ENCODE measurements at places on chromosomes 1 and 21. TPM values are rescaled to one million over a fixed set of nuclear protein-coding genes. Genes with fewer than 3 reads are reported as not detected.

Gene MATN1
- 3.4 TPM for polyA plus RNA-seq

GRCh38 chr1:182607566-182607965 is 3.4 kb upstream of the RGS16 start:
- H3K4me1 ChIP-seq, result peaks cover 10% of the 10 kb centered on the region
- H3K36me3 ChIP-seq, result no peaks in the 10 kb centered on the region
- H3K27me3 ChIP-seq, result peaks cover 3% of the 10 kb centered on the region
- no peak overlapping the region for H3K27ac ChIP-seq

DNA sequence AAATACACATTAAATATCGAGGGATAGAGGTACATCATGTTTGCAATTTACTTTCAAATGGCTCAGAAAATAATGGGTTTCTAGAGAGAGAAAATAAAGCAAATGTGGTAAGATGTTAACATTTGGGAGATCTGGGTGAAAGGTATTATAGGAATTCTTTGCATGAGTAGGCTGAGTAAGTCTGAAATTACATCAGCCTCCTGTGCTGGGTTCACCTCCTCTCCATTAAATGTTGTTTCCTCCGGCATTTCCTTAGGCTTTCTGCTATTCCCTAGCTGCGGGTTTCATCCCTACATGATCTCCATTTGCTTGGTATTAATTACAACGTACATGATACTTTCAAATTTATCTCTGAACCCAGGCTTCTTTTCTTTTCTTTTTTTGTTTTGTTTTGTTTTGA is 31.6 kb downstream of the ZMYND12 start:
- peaks cover 4% of the 10 kb centered on the region for H3K4me1 ChIP-seq
- no peaks in the 10 kb centered on the region for H3K36me3 ChIP-seq
- no peak for DNase-seq
- H3K27ac ChIP-seq, result no peak overlapping the region
- H3K4me3 ChIP-seq, result no peak overlapping the region

Gene NEGR1
- 1.0 TPM for polyA plus RNA-seq

Gene GPX7
- 56.4 TPM for polyA plus RNA-seq

DNA sequence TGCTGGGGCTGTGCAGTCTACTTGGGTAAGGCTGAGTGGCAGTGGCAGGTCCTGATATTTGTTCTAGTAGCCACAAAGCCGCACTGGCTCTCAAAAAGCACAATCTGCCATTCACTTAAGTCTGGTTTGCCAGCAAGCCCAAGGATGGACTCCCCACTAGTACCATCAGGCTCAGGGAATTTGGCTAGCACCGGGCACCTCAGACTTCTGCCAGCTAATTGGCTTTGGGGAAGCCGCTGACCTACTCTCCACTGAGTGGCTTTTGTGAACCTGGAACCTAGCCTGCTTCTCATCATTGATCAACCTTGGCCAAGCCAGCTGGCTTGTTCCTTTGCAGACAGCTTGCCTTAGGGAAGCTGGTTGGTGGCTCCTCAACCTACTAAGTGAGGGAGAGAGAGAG is 83.1 kb downstream of the ESRRG start:
- H3K4me3 ChIP-seq, result no peak overlapping the region
- no peak overlapping the region for H3K27ac ChIP-seq
- H3K27me3 ChIP-seq, result no peaks in the 10 kb centered on the region
- H3K36me3 ChIP-seq, result no peaks in the 10 kb centered on the region
- DNase-seq, result no peak

GRCh38 chr1:162672622-162673260 is 40.5 kb downstream of the DDR2 start:
- no peak for DNase-seq
- no peak overlapping the region for H3K27ac ChIP-seq
- H3K4me3 ChIP-seq, result no peak overlapping the region
- H3K4me1 ChIP-seq, result peaks cover 3% of the 10 kb centered on the region
- no peaks in the 10 kb centered on the region for H3K36me3 ChIP-seq

Gene LCE2A
- polyA plus RNA-seq, result not detected

GRCh38 chr21:38504066-38504465 is 5.8 kb upstream of the ERG start:
- H3K27ac ChIP-seq, result peak overlapping the region; percentile 76
- H3K4me1 ChIP-seq, result peaks cover 4% of the 10 kb centered on the region
- H3K27me3 ChIP-seq, result no peaks in the 10 kb centered on the region
- H3K4me3 ChIP-seq, result no peak overlapping the region

DNA sequence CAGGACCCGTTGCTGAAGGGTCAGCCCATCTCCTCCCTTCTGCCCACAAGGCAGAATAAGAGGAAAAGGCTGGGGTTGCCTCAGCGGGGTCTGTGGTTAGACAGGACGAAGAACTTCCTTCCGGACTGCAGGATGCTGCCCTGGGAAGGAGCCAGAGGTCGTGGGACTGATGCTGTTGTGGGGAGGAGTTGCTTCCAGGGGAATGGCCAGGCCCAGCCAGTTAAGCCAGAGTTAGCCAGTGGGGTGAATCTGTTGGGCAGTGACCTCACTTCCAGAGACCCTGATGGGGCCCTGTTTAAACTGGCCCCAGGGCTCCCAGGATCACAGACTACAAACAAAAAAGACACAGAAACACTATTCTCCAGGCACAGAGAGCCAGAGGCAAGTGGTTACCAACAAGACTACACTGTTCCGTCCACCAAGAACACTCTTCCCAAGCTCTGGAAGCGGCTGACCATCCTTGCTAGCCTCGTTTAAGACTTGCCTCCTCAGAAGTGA is 13.0 kb downstream of the FAM229A start:
- no peak overlapping the region for H3K4me3 ChIP-seq
- H3K4me1 ChIP-seq, result peaks cover 30% of the 10 kb centered on the region
- H3K27ac ChIP-seq, result no peak overlapping the region
- no peaks in the 10 kb centered on the region for H3K36me3 ChIP-seq
- H3K27me3 ChIP-seq, result no peaks in the 10 kb centered on the region

Gene GJB4
- 1.3 TPM for polyA plus RNA-seq

Gene CFAP45
- not detected for polyA plus RNA-seq

DNA sequence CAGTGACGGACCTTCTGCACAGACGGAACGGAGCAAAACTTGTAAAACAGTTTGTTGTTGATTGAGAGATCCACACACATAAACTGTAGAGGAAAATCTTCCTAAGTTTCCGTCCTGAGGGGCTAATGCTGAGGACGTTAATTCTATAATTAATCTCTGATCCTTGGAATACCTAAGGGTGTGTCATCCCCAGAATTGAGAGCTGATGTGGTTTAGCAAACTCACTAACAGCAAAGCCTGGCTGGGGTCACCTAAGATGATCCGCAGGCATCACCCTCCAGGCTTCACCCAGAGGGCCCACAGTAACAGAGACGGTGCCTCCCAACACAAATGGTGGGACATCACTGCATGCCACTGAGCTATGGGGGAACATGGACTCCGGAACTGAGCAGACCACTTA is 97.5 kb downstream of the SMYD2 start:
- DNase-seq, result no peak
- no peak overlapping the region for H3K4me3 ChIP-seq
- no peak overlapping the region for H3K27ac ChIP-seq
- peaks cover 10% of the 10 kb centered on the region for H3K4me1 ChIP-seq
- peaks cover 5% of the 10 kb centered on the region for H3K36me3 ChIP-seq
- H3K27me3 ChIP-seq, result no peaks in the 10 kb centered on the region

- no peaks in the 10 kb centered on the region for H3K36me3 ChIP-seq
- no peaks in the 10 kb centered on the region for H3K4me1 ChIP-seq
- H3K4me3 ChIP-seq, result no peak overlapping the region
- H3K27ac ChIP-seq, result no peak overlapping the region
- peak; percentile 4 for DNase-seq
- H3K27me3 ChIP-seq, result no peaks in the 10 kb centered on the region
These were observed 962.2 kb downstream of the ADGRL2 start for GRCh38 chr1:82762829-82763532.

GRCh38 chr1:65952696-65953095 is 160.0 kb downstream of the PDE4B start:
- no peaks in the 10 kb centered on the region for H3K27me3 ChIP-seq
- no peak overlapping the region for H3K27ac ChIP-seq
- no peaks in the 10 kb centered on the region for H3K36me3 ChIP-seq
- no peak for DNase-seq
- no peaks in the 10 kb centered on the region for H3K4me1 ChIP-seq

DNA sequence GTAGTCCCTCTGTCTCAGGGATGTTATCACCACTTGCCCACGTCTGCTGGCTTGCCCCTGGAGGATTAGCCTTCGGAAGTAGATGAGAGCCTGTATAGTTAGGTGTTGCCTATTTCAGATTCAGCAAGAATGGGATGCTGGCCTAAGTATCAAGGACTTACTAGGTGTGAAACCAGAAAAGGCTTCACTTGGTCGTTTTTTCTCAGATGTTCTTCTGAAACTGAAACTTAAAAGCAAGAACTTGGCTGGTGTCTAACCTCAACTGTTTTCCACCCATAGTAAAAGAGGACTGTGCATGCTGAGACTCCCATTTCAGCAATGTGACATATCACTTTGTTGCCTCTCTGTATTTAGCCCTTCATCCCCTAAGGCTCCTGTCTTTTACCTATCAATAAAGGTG is 67.0 kb upstream of the LRRC53 start:
- no peak overlapping the region for H3K27ac ChIP-seq
- no peaks in the 10 kb centered on the region for H3K27me3 ChIP-seq
- no peak for DNase-seq
- H3K4me1 ChIP-seq, result no peaks in the 10 kb centered on the region
- no peaks in the 10 kb centered on the region for H3K36me3 ChIP-seq
- no peak overlapping the region for H3K4me3 ChIP-seq

DNA sequence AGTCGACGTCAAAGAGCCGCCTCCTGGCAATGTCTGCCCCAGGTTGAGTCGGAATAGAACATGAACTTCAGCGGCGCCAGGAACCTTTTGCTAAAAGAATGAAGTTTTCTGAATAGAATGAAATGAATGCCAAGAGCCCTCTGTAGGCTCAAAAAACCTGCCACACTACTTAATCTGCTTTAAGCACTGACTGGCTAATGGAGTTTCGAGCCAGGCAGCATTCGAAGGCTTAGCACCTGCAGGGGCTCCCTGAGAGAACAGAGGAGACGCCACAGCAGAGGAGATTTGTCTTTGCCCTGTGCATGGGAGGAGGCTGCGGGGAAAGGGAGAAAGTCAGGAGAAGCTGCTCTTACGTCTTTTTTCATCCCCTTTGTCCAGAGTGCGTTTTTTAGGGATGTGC is 641.7 kb downstream of the AJAP1 start:
- H3K27ac ChIP-seq, result no peak overlapping the region
- no peaks in the 10 kb centered on the region for H3K4me1 ChIP-seq
- no peaks in the 10 kb centered on the region for H3K36me3 ChIP-seq
- DNase-seq, result no peak
- no peaks in the 10 kb centered on the region for H3K27me3 ChIP-seq

Gene CRYBG2
- 20.1 TPM for polyA plus RNA-seq

Gene ENAH
- polyA plus RNA-seq, result 46.3 TPM

Gene WNT9A
- 1.5 TPM for polyA plus RNA-seq

Gene ATF6
- polyA plus RNA-seq, result 15.3 TPM

Gene ST7L
- polyA plus RNA-seq, result 9.2 TPM

GRCh38 chr1:8862528-8862927 is 16.0 kb downstream of the ENO1 start:
- H3K27ac ChIP-seq, result no peak overlapping the region
- no peaks in the 10 kb centered on the region for H3K27me3 ChIP-seq
- H3K36me3 ChIP-seq, result no peaks in the 10 kb centered on the region
- H3K4me1 ChIP-seq, result peaks cover 15% of the 10 kb centered on the region
- H3K4me3 ChIP-seq, result no peak overlapping the region

DNA sequence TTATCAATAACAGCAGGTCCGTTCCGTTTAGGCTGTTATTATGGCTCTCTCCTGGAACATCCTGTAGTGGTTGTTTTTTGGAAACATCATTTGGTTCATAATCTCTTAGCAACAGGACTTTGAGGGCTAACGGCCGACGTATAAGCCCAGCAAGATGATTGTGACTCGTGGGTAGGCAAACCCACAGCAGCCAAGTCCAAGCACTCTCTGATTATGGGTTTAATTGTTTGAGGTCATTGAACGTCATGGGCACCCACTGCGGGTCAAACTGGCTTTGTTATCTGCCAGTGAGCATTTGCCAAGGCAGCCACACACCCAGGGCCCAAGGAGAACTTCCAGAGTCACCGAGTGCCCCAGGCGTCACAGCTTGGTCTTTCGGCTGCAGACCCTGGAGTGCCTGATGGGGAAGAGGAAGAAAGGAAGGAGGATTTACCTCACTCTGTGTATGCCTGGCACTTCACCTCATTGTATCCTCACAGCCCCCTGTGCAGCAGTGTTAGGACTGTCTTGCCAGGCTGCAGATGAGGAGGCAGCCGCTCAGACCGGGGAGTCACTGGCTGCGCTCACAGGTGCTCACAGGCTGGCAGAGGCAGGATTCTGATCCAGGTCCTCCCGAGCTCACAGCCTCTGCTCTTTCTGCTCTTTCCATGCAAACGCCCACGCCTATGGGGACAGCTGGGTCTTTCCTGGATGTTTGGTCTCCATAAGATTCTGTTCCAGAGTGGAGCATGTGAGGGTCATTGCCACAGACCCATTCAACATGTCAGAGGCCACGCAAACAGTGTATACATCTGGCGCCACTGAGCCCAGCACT is 30.8 kb upstream of the EPS8L3 start:
- no peak overlapping the region for H3K4me3 ChIP-seq
- no peak for DNase-seq
- no peaks in the 10 kb centered on the region for H3K36me3 ChIP-seq
- H3K27ac ChIP-seq, result no peak overlapping the region

GRCh38 chr1:208291923-208292711 is 47.9 kb upstream of the PLXNA2 start:
- peak; percentile 29 for DNase-seq
- no peaks in the 10 kb centered on the region for H3K27me3 ChIP-seq
- H3K27ac ChIP-seq, result no peak overlapping the region

GRCh38 chr1:206770531-206771337 is at the start of gene IL19:
TSS of gene IL19 (plus strand) at chr1:206770773. CDS start at chr1:206836663, 65,890 bp downstream.
- no peaks in the 10 kb centered on the region for H3K27me3 ChIP-seq
- no peak within 1 kb of the TSS for H3K27ac ChIP-seq
- no peak for DNase-seq
- H3K4me1 ChIP-seq, result peaks cover 5% of the 10 kb centered on the region
- H3K4me3 ChIP-seq, result no peak within 1 kb of the TSS

GRCh38 chr1:11156963-11157362 is 32.2 kb upstream of the ANGPTL7 start:
- H3K36me3 ChIP-seq, result no peaks in the 10 kb centered on the region
- no peaks in the 10 kb centered on the region for H3K27me3 ChIP-seq
- H3K27ac ChIP-seq, result peak overlapping the region; percentile 79

Gene OR2T35
- polyA plus RNA-seq, result not detected

GRCh38 chr1:36906555-36906954 is 127.8 kb downstream of the GRIK3 start:
- no peaks in the 10 kb centered on the region for H3K36me3 ChIP-seq
- no peaks in the 10 kb centered on the region for H3K27me3 ChIP-seq
- H3K4me1 ChIP-seq, result no peaks in the 10 kb centered on the region
- no peak for DNase-seq
- H3K27ac ChIP-seq, result no peak overlapping the region

Gene NPHS2
- polyA plus RNA-seq, result not detected
